ENCODE measurements at places on chromosomes 4 and X.

DNA sequence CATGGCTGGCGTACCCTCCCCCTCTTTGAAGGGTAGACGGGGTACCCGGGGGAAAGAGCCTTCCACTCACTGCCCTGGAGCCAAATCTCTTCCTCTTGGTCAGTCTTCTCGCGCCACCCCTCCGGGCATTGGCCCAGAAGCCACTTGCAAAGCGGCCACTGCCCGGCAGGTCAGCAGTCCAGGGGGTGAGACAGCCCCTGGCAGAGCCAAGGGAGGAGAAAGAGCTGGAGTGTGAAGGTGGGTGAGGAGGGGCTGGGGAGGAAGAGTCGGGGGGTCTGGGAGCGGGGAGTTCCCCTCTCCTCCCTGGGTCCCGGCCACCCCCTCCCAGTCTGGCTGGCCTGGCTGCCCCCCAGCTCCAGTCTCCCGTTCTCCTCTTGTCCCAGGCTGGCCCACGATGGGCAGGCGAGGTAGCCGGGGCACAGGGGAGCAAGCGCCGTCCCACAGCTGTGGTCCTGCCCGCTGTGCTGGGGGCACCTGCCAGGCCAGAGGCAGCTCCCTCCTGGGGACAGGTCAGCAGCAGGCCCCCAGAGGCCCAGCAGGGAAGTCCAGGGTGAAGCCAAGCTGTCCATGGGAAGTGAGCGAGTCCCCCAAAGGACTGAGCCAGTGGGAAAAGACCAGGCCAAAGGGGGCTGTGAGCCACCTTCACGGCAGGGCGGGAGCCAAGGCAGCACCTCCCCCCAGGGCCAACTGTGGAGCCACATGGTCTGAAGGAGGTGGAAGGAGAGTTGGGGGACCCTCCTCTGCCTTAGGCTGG lies 21.6 kb upstream of the DUSP9 start:
- DNase-seq, result no peak

GRCh38 chrX:21740329-21741274 lies 17.3 kb downstream of the SMPX start:
- no peak for DNase-seq

- DNase-seq, result no peak
Observed at GRCh38 chr4:53854991-53855568, 209.3 kb downstream of the CHIC2 start.

DNA sequence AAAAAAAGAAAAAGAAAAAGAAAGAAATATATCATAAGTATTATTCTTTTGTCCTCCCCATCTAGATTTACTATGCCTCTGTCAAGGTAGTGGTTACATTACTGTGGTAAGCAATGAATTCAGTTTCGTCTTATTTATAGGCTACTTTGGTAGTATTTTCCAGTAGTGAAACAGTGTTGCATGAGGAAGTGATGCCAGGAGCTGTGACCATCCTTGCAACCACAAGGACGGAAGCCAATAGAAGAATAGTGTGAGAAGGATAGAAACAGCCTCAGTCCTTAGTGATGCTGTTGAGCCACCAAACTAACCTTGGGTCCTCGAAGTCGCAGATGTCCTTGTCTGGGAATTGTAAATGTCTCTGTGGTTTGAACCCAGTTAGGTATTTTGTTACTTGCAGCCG lies 328.5 kb downstream of the PPP3CA start:
- no peak for DNase-seq

DNA sequence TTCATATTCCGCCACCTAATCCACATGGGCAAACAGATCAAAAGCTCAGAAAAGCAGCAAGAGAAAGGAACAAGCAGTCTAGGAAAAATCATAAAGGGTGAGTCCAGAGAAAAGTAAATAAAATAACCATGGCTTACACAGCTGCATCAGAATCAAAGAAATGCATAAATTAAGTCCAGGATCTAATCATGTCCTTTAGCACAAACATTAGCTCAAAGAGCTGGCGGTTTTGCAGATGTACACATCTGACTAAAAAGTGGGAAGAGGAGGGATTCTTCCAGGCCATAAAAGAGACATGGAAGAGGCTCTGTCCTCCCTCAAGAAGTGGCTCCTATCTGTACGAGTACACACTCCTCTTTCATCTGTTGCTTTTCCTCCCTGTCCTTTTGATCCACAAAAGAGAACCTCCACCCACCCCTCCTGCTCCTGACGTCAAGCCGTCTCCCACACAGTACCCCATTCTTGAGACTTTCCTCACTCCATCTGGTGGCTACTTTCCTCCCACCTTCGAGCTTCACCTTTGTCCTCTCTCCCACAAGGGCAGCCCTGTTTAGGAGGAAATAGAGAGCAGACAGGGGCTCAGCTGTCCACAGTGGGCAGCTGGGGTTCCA lies 92.5 kb downstream of the RASL11B start:
- DNase-seq, result no peak

DNA sequence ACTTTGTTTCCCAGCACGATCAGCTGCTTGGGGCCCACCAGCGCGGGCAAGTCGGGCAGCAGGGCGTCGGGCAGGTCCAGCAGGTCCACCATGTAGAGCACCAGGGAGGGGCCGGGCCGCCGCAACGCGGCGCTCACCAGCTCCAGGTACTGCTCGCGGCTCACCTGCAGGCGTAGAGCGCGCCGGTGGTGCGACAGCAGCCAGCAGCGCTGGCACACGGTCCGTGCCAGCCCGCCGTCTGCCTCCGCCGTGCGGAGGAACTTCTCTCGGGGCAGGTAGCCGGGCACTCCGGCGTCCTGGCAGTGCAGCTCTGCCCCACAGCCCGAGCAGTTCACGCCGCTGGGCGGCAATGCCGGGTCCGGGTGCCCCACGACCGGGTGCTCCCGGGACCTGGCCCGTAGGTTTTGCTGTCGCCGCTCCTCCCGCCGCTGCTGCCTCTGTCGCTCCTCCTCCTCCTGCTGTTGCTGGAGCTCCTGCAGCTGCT lies 527 bp downstream of the NOA1 start:
- DNase-seq, result peak; percentile 40
